ENCODE measurements at places on chromosomes 6 and 20.

DNA sequence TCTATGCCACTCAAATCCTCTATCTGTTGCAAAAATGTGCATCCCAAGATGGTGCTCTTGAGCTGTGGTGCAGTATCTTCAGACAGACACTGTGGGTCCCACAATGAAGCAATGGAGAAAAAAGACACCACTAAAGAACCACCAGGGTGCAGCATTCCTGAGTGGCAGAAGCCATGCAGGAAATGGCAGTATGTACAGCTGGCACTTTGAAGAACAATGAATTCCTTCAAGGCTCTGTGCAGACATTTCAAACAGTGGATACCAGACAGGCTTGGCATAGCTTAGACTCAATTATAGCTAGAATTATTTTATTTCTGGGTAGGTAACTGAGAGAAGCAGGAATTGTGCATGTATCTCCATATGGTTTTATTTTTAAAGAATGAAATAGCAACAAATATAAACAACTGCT, 24.0 kb upstream of the HDAC2 start:
- DNase-seq: peak; percentile 31

DNA sequence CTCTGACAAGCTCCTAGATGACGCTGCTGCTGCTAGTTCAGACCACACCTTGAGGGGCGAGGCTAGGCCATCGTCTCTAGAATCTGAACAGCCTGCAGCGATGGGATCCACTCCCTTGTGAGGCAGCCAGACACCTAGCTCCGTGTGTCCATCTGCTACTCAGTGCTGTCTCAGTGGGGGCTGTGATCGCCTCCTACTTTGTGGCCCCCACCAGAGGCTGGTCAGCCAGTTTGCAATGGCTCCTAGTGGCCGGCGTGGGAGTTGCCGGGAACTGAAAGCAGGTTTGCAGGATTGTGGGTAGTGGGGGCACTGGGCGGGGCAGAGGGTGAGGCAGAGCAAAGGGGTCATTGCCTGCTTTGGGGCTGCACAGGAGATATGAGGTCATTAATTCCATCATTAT, 2.8 kb downstream of the CCN5 start:
- DNase-seq: no peak

- no peak for DNase-seq
Observed at GRCh38 chr6:147506704-147507114, 1.8 kb upstream of the SAMD5 start.

DNA sequence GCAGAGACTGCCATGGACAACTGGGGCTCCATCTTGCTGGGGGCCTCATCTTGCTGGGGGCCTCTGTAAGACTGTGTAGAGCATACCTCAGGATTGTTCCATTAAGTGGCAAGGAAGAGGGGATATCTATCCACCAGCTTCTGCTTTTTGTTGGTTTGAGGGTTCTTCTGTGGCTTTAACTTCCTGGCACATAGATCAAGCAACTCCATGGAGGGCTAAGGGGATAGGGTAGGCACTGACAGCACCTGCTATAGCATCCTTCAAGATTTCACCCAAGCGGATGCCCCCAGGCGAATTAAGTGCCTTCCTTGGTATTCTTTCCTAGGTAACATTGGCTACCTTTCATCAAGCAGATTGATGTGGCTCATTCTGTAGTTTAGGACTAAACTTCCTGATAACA, 3.8 kb upstream of the LRRN4 start:
- DNase-seq: no peak

DNA sequence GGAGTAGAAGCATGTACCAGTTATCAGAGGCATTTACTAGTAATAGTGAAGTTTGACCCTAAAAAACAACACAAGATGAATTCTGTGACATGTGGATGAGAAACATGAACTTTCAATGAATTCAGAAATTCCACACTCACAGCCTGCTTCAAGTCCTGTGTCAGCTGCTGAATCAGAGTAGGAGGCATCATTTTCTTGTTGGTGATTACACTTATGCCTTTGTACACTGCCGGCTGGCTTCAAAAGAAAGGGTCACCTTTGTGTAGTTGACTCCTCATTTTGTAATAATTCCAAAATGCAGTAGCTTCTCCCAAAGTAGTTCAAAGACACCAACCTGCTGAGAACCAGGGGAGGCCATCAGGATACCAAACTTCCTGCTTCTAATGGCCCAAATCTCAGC, 165.5 kb downstream of the BACH2 start:
- no peak for DNase-seq

GRCh38 chr20:37356387-37356786, 10.4 kb downstream of the SRC start:
- DNase-seq: no peak

GRCh38 chr6:81669445-81669844, 83.0 kb downstream of the TENT5A start:
- no peak for DNase-seq

DNA sequence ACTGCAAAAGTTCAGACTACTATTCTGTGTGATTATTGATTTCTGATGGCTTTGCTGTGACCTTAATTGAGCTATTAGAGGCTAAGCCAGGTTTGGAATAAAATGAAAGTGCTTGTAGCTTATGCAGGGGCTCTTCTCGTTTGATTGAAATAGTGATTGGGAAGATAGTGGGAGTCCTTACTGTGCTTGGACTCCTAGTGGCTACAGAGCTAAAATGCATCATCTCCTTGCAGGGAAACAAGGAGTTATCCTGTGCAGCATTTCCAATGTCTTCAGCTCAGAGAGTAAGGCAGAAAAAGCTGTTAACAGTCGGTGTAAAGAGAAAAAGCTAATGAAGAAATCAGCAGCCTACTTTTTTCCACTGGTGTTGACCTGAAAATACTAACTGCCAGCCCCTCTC, 173.5 kb downstream of the SLC35F1 start:
- no peak for DNase-seq

DNA sequence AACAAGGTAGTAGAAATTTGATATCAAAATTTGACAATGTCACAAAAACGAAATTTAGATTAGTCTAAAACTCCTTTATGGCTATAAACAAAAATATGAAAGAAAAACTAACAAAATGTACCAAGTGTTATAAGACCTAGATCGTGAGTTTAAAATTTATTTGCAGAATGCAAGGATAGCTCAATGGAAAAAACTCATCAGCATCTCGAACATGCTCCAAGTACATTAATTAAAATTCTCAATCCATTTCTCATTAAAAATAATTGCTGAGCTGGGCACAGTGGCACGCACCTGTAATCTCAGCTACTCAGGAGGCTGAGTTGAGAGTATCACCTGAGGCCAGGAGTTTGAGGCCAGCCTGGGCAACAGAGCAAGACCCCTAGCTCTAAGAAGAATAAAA, 70.8 kb downstream of the MAP3K5 start:
- DNase-seq: no peak

DNA sequence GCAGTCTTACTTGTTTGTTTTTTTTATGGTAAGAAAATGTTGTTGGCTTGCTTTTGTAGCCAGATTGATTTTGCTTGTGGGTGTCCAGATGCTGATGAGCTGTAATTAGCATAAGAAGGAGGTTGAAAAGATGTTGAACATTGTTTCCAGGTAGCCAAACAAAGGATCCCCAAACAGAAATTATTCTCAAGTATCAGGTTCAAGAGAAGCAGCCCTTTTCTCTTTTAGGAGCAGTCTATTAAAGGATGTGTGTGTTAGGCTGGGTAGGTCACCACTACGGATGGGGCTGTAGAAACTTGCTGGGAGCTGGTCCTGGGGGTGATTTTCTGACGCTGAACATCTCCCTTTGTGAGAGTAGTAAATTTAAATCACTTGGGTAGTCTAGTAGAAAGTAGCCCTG, 86.9 kb upstream of the VSTM2L start:
- DNase-seq: no peak

GRCh38 chr6:16747232-16748024, 13.8 kb downstream of the ATXN1 start:
- no peak for DNase-seq

GRCh38 chr6:159788276-159788675, 1.1 kb downstream of the TCP1 start:
- no peak for DNase-seq
